Right atrium auricular region (tissue), 2 donors: ENCODE measurements at places on chromosomes 12 and 14.

GRCh38 chr14:25411781-25412757 lies 362.1 kb upstream of the STXBP6 start:
- no peaks in the 10 kb centered on the region for H3K27me3 ChIP-seq
- no peaks in the 10 kb centered on the region for H3K4me1 ChIP-seq
- no peak for DNase-seq
- H3K36me3 ChIP-seq = no peaks in the 10 kb centered on the region
- H3K4me3 ChIP-seq = no peak overlapping the region
- no peak overlapping the region for H3K27ac ChIP-seq

DNA sequence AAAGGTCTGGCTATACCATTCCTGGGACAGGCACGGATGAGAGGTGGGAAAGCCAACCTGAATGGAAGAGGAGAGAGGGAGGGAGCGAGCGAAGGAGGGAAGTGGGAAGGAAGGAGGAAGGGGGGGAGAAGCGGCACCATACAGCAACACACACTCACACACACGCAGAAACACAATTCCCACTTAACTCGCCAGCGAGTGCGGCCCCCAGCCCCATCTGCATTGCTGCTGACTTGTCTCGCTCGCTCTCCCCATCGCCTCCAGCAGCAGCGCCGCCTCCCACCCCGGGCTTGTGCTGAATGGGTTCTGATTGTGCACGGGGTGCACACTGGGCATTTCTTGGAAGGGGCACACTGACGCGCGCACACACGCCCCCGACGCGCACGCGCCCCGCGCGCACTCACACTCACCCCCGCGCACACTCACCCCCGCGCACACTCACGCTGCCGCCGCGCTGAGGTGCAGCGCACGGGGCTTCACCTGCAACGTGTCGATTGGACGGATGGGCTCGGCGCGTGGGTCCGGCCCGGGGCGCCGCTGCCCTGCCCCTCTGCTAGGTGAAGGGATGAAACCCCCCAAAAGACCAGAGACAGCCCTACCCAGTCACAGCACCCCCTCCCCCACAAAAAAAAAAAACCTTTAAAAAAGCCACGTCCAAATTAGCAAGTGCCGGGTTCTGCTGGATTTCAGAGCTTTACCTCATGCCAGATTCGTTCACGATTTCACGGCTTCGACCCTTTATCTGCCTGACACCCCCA lies 685 bp downstream of the GRIN2B start:
- H3K36me3 ChIP-seq = no peaks in the 10 kb centered on the region
- H3K4me1 ChIP-seq = no peaks in the 10 kb centered on the region
- H3K4me3 ChIP-seq = no peak overlapping the region
- no peak overlapping the region for H3K27ac ChIP-seq

DNA sequence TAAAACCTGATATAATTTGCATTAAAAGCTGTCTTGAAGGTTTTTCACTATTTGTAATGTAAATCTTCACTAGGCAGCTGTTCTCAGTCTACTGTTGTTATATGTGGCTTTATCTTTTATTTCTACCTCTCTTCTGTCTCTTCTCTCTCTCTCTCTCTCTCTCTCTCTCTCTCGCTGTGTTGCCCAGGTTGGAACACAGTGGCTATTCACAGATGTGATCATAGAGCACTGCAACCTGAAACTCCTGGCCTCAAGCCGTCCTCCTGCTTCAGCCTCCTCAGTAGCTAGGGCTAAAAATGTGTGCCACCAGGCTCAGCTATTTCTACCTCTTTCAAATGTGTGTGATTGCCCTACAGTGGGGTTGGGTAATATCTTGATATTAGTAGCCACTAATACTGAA lies 21.1 kb downstream of the FUT8 start:
- H3K36me3 ChIP-seq = no peaks in the 10 kb centered on the region
- DNase-seq = no peak
- H3K4me3 ChIP-seq = no peak overlapping the region
- peaks cover 8% of the 10 kb centered on the region for H3K4me1 ChIP-seq
- H3K27me3 ChIP-seq = no peaks in the 10 kb centered on the region
- H3K27ac ChIP-seq = no peak overlapping the region

GRCh38 chr14:61663312-61663979 lies 31.9 kb upstream of the HIF1A start:
- no peaks in the 10 kb centered on the region for H3K36me3 ChIP-seq
- no peaks in the 10 kb centered on the region for H3K27me3 ChIP-seq
- H3K4me1 ChIP-seq = peaks cover 18% of the 10 kb centered on the region
- H3K27ac ChIP-seq = no peak overlapping the region
